ENCODE measurements at places on chromosomes 1 and 21. TPM values are rescaled to one million over a fixed set of nuclear protein-coding genes. Genes with fewer than 3 reads are reported as not detected.

GRCh38 chr1:31811605-31812004, 4.2 kb downstream of the SPOCD1 start:
- DNase-seq: peak; percentile 63

DNA sequence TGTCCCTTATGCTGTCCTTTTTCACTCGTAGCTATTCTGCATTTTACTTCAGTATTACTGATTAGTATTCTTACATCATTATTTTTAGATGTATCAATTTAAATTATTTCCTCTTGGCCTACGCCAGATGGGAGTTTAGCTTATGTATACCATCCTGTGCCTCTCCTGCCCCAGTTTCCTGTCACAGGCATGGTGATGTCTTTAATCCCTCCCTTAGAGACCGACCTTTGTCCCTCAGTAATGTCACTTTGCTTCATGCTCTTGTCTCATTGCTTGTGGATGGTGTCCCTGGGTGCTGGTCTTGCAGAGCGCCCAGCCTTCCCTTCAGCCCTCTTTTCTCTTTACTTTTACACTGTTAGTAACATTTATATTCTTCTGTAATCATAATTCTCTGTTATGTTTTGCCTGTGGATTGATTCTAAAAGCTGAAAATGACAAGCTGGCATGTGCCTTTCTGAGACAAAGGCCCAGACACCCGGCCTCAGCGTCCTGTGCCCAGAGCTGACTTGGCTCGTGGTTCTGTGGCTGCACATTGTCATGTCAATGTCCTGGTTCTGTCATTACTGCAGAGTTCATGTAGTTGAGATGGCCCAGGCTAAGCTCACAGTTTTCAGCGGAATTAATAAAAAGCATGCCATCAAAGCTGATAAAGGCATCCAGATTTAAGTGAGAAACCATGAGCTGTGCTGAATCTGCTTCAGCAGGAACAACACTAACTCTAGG, 100.7 kb downstream of the MTR start:
- DNase-seq: no peak

GRCh38 chr21:29390778-29391177, 92.1 kb downstream of the BACH1 start:
- no peak for DNase-seq

GRCh38 chr1:3942416-3943122, 42.5 kb upstream of the C1orf174 start:
- DNase-seq: no peak

DISP1 gene
- total RNA-seq: 0.02 TPM

GRCh38 chr21:15449556-15449955, 280.2 kb upstream of the USP25 start:
- no peak for DNase-seq

TEDDM1 gene
- not detected for total RNA-seq

GRCh38 chr21:43304621-43305335, 122.2 kb downstream of the SIK1 start:
- DNase-seq: no peak

MASP2 gene
- total RNA-seq: 0.09 TPM

C1orf226 gene
- 1.4 TPM for total RNA-seq

DNA sequence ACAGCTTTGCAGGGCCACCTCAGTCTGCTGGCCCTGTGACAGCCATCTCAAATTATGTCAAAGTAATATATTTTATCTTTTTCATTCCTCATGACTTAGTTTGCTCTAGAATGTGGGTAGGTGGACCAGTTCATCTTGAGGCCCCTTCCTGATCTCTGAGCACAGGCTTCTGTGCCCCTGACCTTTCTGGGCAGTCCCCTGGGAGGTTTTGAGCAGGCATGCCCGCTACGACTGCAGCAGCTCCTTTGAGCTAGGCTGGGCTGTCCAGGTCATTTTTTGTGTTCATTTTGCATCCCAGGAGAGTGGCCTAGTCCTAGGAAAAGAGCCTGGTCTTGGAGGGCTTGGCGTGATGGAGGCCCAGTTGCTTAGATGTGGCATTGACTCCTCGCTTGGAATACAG, 42.7 kb downstream of the EIF2D start:
- no peak for DNase-seq

Measured in K562 (cell line).